ENCODE measurements at places on chromosomes 12 and 14.

DNA sequence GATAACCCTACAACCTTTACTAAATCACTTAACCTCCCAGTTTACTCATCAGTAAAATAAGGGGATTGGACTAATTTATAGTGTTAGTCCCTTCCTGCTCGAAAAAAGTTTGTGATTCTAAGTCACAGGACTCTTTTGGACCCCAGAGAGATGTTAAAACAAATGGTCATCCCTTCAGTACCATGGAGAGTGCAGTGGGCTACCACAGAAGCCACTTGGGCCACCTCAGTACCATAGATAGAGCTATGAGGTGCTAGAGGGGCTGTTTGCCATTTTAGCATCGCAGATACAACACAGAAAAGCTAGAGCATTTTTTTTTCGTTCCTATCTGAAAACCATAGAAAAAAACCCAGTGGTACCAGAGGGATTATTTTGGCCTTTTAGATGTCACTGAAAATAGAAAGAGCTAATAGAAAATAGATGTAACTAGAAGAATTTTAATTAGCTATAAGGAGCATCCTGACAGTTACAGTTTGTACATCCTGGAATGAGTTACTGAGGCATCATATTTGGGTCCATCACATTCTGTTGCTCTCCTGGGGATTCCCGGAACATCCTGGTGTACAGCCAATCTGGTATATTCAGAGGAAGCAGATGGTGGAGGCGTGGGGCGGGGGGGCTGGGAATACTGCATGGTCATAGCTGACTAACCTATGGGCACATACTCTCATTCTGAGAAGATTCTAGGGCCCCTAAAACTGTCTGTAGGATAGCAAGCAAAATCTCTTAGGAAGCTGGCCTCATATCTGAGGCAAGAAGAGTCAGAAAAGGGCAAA lies 2.8 kb downstream of the ZNF219 start:
- DNase-seq: no peak

DNA sequence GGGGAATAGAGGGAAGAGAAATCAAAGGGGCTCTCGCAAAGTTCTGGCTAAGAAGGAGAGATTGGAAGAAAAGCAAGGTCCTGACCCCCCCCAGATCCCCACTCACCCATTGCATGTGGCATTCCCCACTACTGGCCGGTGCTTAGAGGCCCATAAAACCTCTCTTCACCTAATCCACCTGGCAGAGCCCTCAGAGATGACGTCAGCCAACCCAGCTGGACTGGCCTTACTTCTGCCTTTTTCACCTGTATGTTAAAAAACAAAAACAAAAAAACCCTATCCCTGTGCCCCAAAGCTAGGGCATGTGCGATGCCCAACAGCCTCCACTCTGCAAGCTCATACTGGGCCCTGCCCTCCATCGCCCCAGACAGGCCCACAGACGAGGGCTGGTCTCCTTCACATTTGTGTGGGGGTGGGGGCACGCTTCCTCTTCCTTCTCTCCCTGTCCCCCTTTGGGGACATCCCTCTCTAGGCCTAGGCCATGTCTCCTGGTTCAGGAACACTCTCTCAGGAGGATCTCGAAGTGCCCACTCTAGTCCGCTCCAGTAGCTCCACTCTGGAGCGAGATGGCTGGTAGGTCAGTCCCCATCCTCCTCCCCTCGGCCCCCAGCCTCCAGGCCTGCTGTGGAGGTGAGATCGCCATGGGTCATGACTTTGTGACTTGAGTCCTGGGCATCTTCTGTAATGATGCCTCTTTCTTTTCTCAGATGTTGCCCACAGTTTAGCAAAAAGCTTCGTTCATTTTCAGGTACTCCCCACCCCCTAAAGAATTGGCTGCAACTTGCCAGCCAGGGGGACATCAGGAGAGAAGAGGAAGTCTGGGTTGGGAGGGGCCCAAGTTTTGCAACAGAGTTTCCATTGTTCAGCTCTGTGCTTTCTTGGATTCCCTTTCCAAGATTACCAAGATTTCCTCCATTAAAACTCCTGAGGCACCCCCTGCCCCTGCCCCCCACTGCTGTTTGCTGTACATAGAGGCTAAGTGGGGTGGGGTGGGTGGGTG lies 37.0 kb downstream of the FIGNL2 start:
- DNase-seq: no peak

GRCh38 chr12:24280056-24280842 lies 330.8 kb upstream of the SOX5 start:
- DNase-seq: no peak

DNA sequence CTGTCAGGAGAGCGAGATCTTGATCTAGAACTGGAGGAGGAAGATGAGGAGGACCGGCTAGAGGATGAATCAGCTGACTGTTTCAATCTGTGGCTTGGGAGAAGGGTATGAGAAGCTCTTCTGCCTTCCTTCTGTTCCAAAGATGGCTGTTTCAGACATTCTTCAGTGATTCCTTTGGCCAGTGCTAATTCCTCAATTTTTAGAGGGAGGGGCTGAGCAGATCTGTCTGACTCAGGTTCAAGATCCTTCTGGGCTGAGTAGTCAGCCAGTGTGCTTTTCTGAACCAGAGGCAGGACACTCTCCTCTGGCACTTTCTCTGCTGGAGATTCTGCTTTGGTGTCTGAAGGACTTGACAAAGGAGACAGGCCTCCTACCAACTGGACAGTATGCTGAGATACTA lies 15.2 kb downstream of the ACIN1 start:
- no peak for DNase-seq

GRCh38 chr12:112018571-112019237 lies 5.5 kb downstream of the ERP29 start:
- DNase-seq: peak; percentile 72
